Myocyte (in vitro differentiated cells): ENCODE measurements at places on chromosomes 7 and 10.
A peak's percentile ranks its signal among the peaks of the same experiment; 100 is the strongest.

DNA sequence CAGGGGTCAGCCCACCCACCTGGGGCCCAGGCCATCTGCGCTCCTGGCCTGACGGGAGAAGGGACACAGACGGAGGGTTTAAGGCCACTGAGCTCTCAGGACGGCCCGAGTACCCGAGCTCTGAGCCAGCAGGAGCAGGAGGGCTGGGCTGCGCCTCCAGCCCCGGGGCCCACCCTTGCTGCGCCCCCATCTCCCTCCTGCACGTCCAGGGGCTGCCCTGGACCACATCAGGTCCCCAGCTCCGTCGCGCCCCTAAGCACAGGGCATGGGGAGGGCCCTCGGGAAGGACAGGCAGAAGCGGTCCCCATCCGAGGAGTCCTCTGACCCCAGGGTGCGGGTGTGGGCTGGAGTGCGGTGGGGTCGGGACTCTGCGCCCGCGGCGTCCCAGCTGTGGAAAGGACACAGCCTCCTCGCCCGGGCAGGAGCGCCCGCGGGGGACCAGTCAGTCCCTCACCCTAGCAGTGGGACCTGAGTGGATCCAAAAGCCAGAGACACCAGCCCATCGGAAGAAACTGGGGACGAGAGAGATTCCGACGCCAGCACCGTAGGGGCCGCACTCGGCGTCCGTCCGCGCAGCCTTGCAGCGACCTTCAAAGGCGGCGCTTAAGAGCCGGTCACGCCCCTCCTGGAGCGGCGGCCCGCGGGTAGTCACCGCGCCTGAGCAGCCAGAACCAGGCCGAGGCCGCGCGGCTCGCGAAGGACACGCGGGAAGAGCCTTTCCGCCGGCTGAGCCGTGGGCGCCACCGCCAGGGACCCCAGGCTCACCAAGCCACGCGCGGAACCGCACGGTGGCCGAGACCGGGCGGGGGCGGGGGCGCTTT, 15.9 kb downstream of the CAMK2B start:
- DNase-seq: peak; percentile 47

GRCh38 chr7:121139427-121139826, 150.9 kb downstream of the CPED1 start:
- no peak for DNase-seq

DNA sequence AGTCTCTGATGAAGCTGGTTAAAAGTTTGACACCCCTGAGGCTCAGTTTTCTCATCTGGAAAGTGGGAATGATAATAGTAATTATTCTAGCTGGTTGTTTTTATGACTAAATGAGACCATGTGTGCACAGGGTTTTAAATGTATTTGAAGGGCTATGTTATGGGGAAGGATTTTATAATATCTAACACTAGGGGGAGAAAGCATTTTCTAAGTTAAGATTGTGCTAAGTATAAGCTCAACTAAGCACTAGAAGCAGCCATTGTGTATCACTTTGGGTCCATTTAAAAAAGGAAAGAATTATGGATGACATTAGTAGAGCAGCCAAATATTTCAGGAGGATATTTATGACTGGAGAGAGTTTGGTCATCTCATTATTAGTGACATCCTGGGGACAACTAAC, 49.5 kb upstream of the CREB5 start:
- no peak for DNase-seq

- peak; percentile 78 for DNase-seq
Measured at GRCh38 chr7:19522486-19522885, 186.4 kb downstream of the POLR1F start.

DNA sequence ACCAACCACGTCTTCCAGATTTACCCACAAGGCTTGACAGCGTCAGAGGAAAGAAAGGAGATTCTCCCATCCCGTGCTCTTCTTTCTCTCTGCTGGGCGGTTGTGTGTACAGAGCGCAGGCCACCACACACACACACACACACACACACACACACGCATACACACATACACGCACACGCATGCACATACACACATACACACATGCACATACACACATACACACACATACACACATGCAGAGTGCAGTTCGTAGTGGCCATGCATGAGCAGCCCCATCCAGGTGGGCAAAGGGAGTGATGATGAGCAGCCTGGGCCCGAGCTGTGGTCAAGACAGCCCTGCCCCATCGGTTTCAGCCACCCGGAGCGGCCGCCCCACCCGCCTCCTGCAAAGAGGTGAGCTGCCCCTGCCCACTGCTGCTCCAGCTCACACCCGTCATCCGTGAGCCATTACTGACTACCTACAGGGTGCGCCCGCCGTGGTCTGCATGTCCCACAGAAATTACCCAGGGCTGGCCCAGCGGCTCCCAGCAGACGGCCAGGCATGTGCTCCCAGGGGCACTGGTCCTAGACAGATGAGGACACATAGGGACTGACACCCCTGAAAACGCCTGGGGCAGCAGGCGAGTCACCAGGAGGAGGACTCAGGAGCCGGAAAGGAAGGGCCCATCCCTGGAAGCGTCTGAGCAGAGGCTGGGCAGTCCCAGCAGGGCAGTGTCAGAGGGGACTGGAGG, 69.6 kb downstream of the ASB13 start:
- no peak for DNase-seq

DNA sequence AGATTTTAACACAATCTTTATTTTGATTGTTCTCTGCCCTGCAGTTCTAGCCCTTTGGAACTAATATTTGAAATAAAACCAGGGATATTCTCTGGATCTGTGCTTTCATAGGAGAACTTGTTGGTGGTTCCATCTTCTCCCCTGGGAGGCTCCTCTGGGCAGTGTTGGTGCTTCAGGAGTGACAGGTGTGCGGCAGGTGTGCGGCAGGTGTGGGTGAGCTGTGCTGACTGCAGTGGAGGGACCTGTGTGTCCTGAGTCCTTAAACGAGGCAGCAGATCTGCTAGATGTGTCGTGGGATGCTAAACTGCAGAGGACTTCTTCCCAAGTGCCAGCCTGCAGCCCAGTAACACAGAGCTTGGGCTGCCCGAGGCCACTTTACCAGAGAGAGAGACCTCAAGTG, 98.4 kb downstream of the LYZL1 start:
- no peak for DNase-seq

DNA sequence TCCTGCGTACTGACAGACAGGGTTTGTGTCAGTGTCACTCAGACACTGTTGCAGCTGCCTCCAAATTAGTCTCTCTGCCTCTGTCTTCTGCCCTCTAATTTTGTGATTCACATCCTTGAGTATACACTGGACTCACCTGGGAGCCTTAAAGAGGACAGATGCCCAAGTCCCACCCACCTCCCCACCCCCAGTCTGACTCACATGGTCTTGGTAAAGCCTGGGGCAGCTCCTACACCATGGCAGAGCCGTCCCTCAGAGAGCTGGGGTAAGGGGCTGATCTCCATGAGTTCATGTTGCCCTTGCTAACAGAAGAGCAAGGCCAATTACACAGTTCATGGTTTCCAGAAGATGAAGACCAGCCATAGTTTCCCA, 197.6 kb upstream of the STK17A start:
- no peak for DNase-seq

- no peak for DNase-seq
Measured at GRCh38 chr7:155009570-155010157, 6.7 kb upstream of the PAXIP1 start.

GRCh38 chr7:129468547-129468946, 33.8 kb upstream of the SMKR1 start:
- no peak for DNase-seq

- DNase-seq: no peak
Measured at GRCh38 chr10:129706081-129706480, 239.0 kb downstream of the MGMT start.

GRCh38 chr7:67429735-67430134, 433.1 kb downstream of the TYW1 start:
- DNase-seq: no peak

GRCh38 chr10:48838834-48839233, 100.8 kb downstream of the LRRC18 start:
- peak; percentile 3 for DNase-seq

GRCh38 chr10:62000037-62000603, 98.6 kb downstream of the ARID5B start:
- no peak for DNase-seq

GRCh38 chr10:102649797-102650654, 5.7 kb downstream of the TRIM8 start:
- DNase-seq: no peak

GRCh38 chr10:106931159-106931852, 233.2 kb downstream of the SORCS1 start:
- DNase-seq: no peak

DNA sequence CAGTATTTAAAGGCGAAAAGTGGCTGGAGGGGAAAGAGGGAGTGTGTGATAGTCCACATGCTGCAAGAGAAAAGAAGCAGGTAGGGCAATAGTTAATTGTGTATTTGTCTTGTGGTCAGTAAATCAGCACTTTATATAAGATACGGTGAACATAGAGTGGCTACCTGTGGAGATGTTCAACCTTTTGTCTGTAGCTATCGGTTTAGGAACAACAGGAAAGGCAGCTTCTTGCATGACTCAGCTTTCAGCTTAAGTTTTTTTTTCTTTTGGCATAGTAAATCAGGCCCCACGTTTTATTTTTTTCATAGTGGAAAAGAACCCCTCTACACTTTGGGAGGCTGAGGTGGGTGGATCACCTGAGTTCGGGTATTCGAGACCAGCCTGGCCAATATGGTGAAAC, 14.2 kb upstream of the MTPN start:
- no peak for DNase-seq

DNA sequence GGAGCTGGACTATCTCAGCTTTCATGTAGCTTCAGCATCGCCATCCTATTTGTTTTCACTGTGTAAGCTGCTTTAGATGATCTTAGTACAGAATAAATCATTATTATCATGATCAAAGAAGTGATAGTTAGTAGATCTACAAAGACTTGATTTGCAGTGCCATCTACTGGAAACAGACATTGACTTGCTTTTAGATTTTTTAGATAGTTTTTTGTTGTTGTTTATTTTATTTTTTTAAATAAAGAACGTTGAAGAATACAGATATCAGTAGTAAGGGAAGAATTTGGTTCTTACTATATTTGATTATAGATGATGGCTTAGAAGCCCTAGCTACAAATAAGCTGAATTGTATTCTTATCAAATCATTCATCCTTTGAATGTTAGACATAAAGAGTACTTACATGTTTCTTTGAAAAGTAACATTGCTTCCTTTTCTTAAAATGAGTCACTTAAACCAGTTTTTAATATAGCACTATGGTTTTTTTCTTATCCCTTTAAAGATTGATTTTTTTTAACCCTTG, 6.3 kb upstream of the SFMBT2 start:
- DNase-seq: peak; percentile 47

DNA sequence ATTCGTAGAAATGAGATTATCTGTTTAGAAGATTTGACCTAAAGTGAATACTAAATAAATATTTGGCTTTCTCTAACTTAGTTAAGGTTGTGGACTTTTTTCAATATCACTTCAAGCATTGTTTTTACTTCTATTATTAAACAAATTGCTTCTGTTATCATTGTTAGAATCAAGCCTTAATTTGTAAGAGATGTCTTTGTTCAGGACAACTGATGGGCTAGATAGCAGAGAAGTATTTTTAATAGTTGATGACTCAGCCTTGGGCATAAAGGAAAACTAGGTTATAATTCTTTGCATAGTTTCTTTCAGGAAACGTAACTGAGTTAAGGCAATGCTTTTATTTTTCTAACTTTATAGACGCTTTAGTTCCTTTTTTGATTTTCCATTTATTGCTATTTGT, 128.8 kb upstream of the SMIM30 start:
- no peak for DNase-seq

- peak; percentile 67 for DNase-seq
Measured at GRCh38 chr7:108459922-108460551, 3.8 kb upstream of the NRCAM start.

DNA sequence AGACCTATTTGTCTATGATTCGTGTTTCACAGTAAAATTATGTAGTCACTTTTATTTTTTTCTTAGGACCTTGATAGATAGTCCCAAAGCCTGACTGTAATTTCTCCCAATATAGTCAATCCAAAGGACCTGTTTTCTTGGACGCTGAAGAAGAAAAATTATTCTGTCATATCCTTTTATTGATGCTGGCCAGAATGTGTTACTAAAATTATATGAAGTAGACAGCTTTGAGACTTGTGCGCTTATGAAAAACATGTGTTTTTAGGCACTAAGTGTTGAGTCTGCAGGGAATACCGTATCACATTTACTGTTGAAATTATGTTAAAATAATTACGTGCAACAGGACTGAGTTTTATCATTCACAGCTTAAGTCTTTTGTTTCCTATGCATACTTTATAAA, 17.9 kb downstream of the TES start:
- DNase-seq: no peak

DNA sequence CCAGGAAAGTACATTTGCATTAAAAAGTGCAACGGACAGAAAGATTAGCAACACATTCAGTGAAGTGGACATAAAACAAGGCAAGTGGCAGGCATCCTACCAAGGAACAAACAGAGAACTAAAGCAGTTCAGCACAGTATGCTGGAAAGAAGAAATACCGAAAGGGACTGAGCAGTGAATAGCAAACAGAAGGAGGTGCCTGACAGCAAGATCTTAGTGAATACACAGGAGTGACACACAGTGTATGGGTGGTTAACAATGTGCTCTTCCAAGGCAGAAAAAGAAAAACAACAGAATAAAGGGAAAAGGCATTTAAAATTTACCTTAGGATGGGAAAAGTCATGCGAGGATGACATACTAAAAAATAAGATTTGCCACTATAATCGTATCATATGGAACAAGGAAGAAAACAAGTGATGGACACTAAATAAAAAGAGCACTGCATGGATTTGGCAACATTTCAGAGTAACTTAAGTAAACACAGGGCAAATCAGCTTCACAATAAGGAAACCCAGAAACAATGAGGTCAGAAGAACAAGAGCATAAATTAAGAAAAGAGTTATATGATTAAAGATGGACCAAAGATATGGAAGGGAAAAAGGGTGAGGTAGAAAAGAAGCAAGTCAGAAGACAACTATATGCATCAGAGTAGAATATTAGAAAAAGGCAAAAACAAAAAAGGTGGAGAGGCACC, 29.5 kb downstream of the MEST start:
- DNase-seq: no peak

DNA sequence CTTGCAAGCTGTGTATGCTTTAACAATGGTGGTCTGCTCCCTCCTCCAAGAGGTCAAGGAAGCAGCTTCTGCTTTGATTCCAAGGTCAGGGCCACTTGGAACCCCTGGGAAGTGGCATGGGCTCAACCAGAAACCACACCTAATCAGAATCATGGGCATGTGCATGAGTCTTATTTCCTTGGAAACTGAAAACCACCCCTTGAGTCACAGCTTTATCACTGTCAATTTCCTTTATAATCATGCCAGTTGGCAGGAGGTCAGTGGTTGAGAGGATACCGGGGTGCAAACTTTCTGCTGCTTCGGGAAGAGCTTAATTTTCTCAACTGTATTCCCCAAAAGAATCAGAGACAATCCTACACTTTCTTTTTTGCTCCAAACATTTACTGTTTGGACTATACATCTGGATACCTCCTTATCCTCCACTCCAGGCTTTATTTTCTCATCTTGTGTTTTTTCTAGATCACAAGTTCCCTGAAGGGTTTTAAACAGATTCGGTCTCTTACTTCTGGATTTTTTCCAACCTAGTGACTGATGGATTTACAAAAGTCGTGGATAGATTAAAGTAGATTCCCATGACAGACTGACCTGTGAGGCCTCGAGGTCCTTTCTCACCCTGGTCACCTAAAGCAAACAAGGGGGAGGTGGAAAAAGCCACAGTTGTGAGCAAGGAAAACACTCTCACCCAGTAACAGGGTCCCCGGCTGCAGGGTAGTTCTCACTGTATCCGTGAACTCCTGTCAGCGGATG, 36.0 kb downstream of the COL17A1 start:
- DNase-seq: peak; percentile 47
